ENCODE measurements at places on chromosomes 2 and 18. TPM values are rescaled to one million over a fixed set of nuclear protein-coding genes. Genes with fewer than 3 reads are reported as not detected.

Gene ZSWIM2
- not detected for polyA plus RNA-seq

Gene ERICH2
- polyA plus RNA-seq, result 1.3 TPM

Gene TEX44
- not detected for polyA plus RNA-seq

Gene ANKRD30BL
- not detected for polyA plus RNA-seq

Gene DNAJC5G
- not detected for polyA plus RNA-seq

Gene TMEFF2
- polyA plus RNA-seq, result not detected

Gene MATN3
- polyA plus RNA-seq, result 0.81 TPM

Data from keratinocyte (primary cell).